ENCODE measurements at places on chromosomes 16 and 17.

DNA sequence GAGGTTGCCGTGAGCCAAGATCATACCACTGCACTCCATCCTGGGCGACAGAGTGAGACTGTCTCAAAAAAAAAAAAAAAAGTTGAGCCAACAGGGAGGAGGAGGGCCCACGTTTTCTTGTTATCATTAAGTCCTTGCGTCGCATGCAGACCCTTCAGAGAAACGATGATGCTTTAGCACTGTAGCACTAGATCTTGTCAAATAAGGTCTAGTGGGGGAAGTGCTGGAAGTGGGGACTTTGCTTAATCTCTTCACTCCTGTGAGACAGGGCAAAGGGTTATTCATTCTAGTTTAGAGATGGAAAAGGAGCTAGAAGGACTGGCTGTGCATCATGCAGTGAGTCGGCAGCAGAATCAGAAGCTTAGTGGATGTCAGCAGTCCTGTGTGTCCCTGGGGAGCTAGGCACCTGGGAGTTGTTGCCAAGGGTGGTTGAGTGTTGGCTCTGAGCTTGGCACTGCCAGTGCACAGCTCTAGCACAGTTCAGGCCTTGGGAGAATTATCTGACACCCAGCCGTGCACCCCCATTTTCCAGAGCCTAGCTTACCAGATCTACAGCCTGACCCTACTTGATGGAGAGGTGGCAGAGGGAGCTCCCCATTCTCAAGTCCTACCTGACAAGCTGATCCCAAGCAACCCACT is 33.4 kb upstream of the TBX2 start:
- no peak for DNase-seq

- no peak for DNase-seq
Observed at GRCh38 chr17:42692489-42692888, 10.2 kb downstream of the CNTNAP1 start.

- DNase-seq = no peak
Observed at GRCh38 chr17:73870068-73870467, 225.8 kb upstream of the SDK2 start.

DNA sequence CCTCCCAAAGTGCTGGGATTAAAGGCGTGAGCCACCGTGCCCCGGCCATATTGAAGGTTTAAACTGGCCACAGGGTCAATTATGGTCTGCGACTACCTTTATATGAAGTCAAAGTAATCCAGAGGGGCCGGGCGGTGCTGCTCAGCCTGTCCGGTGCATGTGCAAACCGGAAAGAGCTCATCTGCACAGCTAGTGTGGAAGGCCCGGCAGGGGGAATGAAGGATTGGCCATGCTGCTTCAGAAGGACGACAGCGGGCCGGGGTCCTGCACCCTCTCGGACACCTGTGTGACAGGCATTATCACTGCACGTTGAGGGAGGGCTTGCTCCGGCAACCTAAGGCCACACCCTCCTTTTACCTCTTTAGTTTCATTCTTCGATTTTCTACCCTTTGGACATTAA is 23.6 kb downstream of the TMEM204 start:
- DNase-seq = no peak

DNA sequence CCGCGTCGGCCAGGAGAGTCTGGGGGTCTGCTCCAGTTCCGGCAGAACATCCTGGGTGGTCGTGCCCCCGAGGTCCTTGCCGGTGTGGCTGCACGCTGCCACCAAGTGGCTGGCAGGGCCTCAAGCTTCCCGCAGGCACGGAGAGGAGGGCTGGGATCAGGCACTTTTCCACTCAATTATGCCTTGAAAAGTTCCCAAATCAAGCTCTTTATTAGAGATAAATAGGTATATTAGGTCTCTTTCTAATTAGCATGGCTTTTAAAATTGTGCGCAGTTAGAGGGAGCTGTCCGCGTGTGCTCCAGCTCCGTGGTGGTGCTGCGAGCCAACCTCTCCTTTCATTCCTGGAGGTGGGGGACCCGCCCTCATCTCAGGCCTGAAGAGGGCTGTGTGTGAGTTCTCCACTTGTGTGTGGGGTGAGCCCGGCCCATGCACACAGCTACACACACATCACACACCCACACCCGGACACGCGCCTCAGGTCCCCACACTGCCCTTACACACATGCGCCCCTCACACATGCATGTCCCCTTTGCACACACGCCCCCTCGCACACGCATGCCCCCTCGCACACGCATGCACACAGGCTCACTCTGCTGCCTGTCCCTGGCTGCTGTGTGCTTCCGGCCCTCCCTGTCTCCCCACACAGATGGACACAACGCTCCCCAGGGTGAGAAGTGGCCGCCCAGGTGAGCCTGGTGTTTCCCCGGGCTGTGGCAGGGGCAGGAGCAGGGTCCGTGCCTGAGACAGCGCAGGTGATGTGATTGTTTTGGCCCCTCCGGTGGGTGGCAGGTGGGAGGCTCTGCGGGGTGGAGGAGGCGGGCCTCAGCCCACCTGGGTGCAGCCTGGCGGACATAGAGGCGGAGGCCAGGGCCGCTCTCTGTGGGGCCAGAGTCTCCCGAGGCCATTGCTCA is 28.8 kb downstream of the CACNA1H start:
- no peak for DNase-seq

- DNase-seq = peak; percentile 89
Observed at GRCh38 chr16:2969545-2970521, 685 bp downstream of the PAQR4 start.

GRCh38 chr16:19170043-19170655 is 2.1 kb downstream of the SYT17 start:
- no peak for DNase-seq

DNA sequence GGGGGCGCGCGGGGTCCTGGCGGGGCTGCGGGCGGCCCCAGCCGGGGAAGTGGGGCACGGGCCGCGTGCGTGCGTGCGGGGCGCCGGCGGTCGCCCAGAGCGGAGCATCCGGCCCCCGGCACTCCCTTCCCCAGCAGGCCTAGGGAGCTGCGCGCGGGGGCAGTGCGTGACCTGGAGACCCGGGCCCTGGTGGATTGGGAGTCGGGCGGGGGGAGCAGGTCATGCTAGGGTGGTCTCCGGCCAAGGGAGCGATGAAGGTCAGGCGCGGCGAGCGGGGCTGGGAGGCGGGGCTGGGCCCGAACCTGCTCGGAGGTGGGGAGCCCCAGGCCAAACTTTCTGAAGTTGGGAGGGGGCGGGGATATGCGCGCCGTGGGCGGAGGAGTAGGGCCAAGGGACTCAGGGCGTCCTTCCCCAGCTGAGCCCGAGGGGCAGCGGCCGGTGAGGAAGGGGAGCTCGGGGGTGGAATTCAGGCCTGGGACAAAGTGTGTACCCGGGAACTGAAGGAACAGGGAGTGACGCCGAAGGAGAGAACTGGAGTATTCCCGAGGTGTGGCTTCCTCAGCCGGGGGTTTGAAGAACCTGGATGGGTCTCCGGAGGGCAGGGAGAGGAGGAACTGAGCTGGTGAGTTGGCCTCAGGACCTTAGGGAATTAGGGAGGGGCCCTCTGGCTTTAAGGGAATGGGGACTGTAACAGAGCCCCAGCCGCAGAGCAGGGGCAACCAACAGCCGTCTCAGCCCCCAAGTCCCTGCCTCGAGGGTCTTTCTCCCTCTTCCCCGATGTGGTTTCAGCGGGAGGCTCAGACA is 589 bp downstream of the XYLT2 start:
- DNase-seq = peak; percentile 55

DNA sequence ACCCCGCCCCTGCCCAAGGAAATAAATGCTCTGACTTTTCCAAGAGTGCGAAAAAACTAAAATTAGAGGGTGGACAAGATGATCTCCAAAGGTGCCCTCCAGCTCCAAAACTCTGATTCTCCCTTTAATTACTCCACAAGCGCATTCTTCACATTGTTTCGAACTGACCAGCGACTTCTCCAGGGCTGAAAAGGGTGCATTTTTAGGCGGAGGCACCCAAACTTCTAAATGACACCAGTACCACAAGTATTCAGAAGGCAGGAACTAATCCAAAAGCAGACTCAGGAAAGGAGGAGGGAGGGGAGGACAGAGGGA is 750 bp downstream of the ZFHX3 start:
- no peak for DNase-seq
